ENCODE measurements at places on chromosomes 5 and 9. TPM values are rescaled to one million over a fixed set of nuclear protein-coding genes. Genes with fewer than 3 reads are reported as not detected.
A peak's percentile ranks its signal among the peaks of the same experiment; 100 is the strongest.

DNA sequence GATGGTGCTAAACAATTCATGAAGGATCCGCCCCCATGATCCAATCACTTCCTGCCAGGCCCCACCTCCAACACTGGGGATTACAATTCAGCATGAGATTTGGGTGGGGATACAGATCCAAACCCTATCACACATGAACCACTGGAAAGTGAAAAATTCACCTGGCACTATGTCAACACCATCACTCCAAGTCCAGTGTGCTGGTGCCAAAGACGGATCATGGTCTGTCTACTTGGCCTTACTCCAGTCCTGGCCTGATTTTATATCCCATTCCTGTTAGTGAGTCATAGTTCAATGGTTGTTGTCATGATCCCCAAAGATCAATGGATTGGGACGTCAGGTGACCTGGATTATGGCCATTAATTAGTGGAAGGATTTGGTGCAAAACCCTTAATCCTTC is 147.4 kb upstream of the RPS23 start:
- DNase-seq, result no peak
- no peak overlapping the region for H3K27ac ChIP-seq
- H3K27me3 ChIP-seq, result no peaks in the 10 kb centered on the region
- H3K4me1 ChIP-seq, result no peaks in the 10 kb centered on the region

DNA sequence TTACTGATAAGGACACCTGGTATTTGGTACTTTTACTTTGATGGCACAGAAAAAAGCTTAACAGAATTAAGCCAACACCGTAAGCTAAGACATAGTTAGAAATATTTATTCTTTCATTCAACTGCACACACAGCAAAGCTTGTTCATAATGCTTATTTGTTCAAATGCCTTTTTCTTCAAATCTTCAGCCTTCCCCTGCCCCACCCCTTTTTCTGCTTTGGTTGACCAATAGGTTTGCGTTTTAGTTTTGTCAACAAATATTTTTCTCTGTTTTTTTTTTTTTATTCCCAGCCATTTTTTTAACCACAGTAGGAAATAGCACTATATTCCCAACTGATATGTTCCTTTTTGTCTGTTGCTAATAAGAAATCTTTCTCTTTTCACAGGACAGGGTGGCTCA is 4.9 kb upstream of the RICTOR start:
- no peak overlapping the region for H3K4me3 ChIP-seq
- no peaks in the 10 kb centered on the region for H3K36me3 ChIP-seq
- no peaks in the 10 kb centered on the region for H3K27me3 ChIP-seq
- H3K4me1 ChIP-seq, result no peaks in the 10 kb centered on the region
- no peak for DNase-seq

DNA sequence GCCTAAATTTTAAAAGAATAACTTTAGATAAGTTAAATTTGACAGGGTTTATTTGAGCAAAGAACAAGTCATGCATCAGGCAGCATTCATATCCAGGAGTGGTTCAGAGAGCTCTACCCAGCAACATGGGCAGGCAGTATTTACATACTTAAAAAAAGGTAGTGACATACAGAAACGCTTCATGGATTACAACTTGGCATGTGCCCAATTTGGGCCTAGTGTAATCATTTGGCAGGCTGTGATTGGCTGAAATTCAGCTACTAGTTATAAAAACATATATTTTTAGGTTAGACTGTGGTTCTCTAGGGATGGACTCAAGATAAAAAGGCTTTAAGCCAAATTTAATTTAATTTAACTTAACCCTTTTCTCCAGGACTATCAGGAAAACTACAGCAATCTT is 374.0 kb upstream of the ADAMTS16 start:
- H3K27ac ChIP-seq, result no peak overlapping the region
- no peak for DNase-seq
- H3K36me3 ChIP-seq, result no peaks in the 10 kb centered on the region
- no peaks in the 10 kb centered on the region for H3K4me1 ChIP-seq
- H3K4me3 ChIP-seq, result no peak overlapping the region

The PFDN1 gene
- total RNA-seq, result 58.2 TPM

DNA sequence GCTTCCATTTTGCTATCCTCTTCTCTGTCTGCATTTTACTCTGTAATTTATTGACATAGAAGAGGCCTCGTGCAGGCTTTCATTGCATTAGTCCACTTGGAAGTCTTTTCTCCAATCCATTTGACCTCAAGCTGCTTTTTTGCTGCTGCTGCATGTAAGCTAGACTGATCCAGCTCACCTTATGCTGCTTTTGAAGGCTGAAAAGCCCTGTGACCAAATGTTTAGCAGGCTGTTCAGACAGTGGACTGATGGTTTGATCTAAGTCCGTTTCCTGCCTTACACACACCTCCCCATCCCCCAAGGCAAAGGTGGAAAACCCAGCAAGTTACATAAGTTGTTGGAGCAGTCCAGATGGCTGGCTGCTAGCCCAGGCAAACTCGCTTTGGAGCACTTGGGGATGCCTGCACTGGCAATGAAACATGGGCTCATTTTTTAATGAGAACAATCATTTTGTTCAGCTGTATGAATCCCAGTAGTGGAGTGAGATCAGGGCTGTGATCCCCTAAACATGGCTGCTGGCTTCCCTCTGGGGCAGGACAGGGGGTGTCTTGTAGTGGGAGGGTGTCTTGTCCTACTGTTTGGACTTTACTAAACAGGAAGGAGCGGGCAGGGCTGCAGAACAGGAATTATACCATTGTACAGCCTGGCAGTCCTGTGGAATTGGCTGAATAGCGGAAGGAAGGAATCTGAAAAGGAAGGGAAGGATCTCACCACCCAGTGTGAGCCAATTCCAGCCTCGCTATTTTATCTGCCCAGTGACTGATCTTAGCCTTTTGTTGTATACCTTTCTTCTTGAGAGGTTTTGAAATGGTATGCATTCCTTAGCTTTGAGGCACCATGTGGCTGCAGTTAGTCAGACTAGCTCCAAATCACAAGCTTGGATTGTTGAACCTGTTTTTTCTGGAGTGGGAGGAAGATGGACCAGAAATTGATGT is 212.0 kb downstream of the ARHGAP26 start:
- no peaks in the 10 kb centered on the region for H3K27me3 ChIP-seq
- H3K4me1 ChIP-seq, result peaks cover 23% of the 10 kb centered on the region
- peak overlapping the region; percentile 61 for H3K27ac ChIP-seq
- no peak overlapping the region for H3K4me3 ChIP-seq
- H3K36me3 ChIP-seq, result no peaks in the 10 kb centered on the region

DNA sequence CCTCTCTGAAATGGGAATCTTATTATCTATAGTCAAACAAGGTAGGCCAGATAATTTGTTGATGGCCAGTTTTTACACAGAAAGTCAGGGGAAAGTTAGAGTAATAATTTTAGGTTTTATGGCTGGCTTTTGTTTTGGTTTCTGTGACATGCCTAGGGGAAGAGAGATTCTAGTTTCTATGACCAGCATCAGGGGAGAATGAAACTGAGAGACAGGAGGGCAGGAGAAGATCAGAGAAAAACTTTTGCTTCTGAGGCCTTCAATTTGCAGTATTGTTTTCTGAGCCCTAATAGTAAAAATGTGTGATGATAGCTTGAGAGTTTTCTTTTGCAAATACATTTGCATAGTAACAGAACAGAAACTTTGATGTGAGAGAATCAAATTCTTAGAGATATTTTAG is 564.3 kb downstream of the ZNF608 start:
- no peak for DNase-seq
- no peaks in the 10 kb centered on the region for H3K4me1 ChIP-seq
- no peaks in the 10 kb centered on the region for H3K27me3 ChIP-seq
- no peaks in the 10 kb centered on the region for H3K36me3 ChIP-seq
- no peak overlapping the region for H3K4me3 ChIP-seq

- H3K4me1 ChIP-seq, result peaks cover 7% of the 10 kb centered on the region
- H3K27ac ChIP-seq, result no peak overlapping the region
- DNase-seq, result no peak
Observed at GRCh38 chr5:143331956-143332355, 71.5 kb downstream of the NR3C1 start.

DNA sequence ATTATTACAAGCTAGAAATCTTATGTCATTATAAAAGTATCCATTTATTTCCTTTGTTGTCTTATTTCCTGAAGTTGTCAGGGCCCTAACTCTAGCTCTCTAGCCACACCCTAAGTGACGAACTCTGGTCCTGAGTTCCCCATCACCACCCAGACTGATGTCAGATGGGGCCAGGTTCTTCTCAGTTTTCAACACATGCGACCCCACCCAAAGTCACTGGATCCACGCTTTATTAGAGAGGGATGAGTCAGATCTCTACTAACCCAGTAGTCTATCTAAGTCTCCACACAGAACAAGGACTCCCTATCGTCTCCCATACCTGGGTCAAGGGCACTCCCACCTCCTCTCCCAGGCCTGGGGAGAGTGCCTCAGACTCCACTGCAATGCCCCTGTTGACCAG is 6.8 kb upstream of the FEM1C start:
- H3K36me3 ChIP-seq, result no peaks in the 10 kb centered on the region
- no peak overlapping the region for H3K4me3 ChIP-seq
- no peaks in the 10 kb centered on the region for H3K4me1 ChIP-seq
- no peak for DNase-seq
- no peaks in the 10 kb centered on the region for H3K27me3 ChIP-seq

GRCh38 chr5:128271859-128272464 is 188.4 kb downstream of the SLC12A2 start:
- no peaks in the 10 kb centered on the region for H3K36me3 ChIP-seq
- no peaks in the 10 kb centered on the region for H3K27me3 ChIP-seq
- DNase-seq, result no peak
- no peaks in the 10 kb centered on the region for H3K4me1 ChIP-seq

DNA sequence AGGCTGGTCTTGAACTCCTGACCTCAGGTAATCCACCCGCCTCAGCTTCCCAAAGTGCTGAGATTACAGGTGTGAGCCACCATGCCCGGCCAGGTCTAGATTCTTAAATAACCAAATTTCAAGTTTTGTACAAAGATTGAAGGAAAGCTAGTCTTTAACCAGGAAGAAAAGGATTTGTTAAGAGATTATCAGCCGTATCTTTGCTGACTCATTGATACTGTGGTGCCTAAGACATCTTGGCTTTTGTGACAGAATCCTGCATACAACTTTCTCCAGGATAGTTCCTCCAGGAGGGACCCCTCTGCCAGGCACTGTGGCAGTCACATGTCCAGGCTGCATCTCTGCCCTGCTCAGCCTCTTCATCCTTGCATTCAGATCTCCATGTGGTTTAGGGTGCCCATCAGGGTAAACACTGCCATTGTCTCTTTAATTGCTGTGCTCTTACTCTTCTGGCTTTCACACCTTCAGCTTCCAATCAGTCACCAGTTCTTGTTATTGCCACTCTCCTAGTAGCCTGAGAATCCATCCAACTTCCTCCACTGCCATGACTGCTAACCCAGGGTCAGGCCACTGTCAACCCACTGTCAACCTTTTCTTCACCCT is 10.0 kb downstream of the MAP3K1 start:
- no peak overlapping the region for H3K27ac ChIP-seq
- H3K27me3 ChIP-seq, result no peaks in the 10 kb centered on the region
- H3K4me1 ChIP-seq, result peaks cover 51% of the 10 kb centered on the region
- no peak for DNase-seq

DNA sequence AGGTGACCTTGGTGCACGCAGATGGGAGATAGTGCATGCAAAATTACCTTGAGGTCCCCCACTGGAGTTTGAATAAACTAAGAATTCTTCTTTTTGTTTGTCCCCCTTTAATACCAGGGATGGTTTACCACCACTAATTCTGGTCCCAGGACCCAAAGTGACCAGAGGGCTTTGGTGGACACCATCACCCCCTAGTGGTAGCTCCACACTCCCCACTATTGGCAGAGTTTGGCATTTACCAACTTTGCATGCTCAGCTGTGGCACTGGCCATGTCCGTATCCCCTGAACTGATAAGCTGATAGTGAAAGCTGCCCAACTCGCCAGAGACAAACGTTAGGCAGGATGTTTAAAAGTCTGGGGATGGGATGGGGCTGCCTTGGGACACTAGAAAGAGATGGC is 3.3 kb downstream of the ASTN2 start:
- no peaks in the 10 kb centered on the region for H3K36me3 ChIP-seq
- peak; percentile 44 for DNase-seq
- no peak overlapping the region for H3K27ac ChIP-seq
- H3K4me1 ChIP-seq, result peaks cover 21% of the 10 kb centered on the region

The CRHBP gene
- total RNA-seq, result 8.7 TPM

GRCh38 chr5:20556115-20556763 is 568.2 kb upstream of the CDH18 start:
- H3K27me3 ChIP-seq, result no peaks in the 10 kb centered on the region
- H3K36me3 ChIP-seq, result no peaks in the 10 kb centered on the region
- no peak overlapping the region for H3K4me3 ChIP-seq
- no peaks in the 10 kb centered on the region for H3K4me1 ChIP-seq
- H3K27ac ChIP-seq, result no peak overlapping the region
- no peak for DNase-seq

The HMMR gene
- total RNA-seq, result 0.68 TPM

GRCh38 chr9:127075624-127076372 is 46.6 kb downstream of the ANGPTL2 start:
- H3K27me3 ChIP-seq, result no peaks in the 10 kb centered on the region
- H3K4me1 ChIP-seq, result peaks cover 35% of the 10 kb centered on the region
- no peaks in the 10 kb centered on the region for H3K36me3 ChIP-seq
- DNase-seq, result no peak
- H3K27ac ChIP-seq, result peak overlapping the region; percentile 44
- H3K4me3 ChIP-seq, result no peak overlapping the region

DNA sequence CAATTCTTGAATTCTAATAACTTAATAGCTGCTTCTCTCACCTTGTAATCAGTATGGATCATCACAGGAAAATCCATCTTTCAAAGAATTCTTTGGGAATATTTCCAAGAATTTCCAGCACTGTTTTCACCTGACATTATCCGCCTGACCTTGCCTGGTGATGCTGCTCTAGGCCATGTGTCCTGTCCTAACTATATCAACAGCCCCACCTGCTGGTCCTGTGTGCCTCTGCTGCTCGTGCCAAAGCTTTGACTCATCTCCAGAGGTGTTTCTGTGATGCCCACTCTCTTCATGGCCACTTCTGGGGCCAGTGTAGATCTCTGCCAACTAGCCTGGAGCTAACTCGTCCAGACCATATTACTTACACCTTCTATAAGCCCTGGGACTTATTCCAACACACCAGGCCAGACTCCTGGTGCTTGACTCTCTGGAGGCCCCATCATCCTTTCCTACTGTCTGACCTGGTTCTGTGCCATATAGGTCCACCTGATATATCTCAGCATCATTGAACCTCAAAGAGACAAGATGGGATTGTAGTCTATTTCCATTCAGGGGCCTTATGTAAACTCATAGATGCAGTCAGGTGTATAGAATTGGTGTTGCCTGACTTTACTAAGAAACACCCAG is 67.5 kb upstream of the CKMT2 start:
- H3K4me3 ChIP-seq, result no peak overlapping the region
- H3K27ac ChIP-seq, result no peak overlapping the region
- peak; percentile 74 for DNase-seq
- H3K27me3 ChIP-seq, result no peaks in the 10 kb centered on the region
- H3K36me3 ChIP-seq, result no peaks in the 10 kb centered on the region

- no peaks in the 10 kb centered on the region for H3K36me3 ChIP-seq
- H3K4me1 ChIP-seq, result peaks cover 23% of the 10 kb centered on the region
- H3K27ac ChIP-seq, result peak overlapping the region; percentile 17
- no peak overlapping the region for H3K4me3 ChIP-seq
Observed at GRCh38 chr9:97788763-97789663, 64.0 kb upstream of the FOXE1 start.
